ENCODE measurements at places on chromosomes 6 and 20. TPM values are rescaled to one million over a fixed set of nuclear protein-coding genes. Genes with fewer than 3 reads are reported as not detected.

Gene FAM209B
- not detected for total RNA-seq

DNA sequence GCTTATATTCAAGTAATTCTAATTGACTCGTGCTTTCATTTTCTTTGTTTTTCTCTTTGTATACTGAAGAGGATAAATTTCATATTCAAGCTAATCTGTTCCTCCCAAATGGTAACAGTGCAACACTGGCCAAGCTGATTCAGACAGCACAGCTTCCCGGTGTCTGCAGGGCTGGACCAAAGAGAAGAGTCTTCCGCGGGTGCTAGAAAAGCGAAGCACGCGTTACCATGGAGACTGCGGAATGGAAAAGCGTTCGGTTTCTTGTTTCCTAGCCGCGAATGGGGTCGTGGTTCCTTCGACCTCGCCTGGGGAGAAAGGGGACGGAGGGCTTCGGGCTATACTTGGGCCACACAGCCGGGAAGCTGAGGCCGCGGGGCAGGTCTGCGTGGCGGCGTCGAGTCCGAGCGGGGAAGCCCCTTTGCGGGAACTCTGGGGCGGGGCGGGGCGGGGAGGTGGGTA lies 6.2 kb upstream of the ZNF311 start:
- peak; percentile 48 for DNase-seq

DNA sequence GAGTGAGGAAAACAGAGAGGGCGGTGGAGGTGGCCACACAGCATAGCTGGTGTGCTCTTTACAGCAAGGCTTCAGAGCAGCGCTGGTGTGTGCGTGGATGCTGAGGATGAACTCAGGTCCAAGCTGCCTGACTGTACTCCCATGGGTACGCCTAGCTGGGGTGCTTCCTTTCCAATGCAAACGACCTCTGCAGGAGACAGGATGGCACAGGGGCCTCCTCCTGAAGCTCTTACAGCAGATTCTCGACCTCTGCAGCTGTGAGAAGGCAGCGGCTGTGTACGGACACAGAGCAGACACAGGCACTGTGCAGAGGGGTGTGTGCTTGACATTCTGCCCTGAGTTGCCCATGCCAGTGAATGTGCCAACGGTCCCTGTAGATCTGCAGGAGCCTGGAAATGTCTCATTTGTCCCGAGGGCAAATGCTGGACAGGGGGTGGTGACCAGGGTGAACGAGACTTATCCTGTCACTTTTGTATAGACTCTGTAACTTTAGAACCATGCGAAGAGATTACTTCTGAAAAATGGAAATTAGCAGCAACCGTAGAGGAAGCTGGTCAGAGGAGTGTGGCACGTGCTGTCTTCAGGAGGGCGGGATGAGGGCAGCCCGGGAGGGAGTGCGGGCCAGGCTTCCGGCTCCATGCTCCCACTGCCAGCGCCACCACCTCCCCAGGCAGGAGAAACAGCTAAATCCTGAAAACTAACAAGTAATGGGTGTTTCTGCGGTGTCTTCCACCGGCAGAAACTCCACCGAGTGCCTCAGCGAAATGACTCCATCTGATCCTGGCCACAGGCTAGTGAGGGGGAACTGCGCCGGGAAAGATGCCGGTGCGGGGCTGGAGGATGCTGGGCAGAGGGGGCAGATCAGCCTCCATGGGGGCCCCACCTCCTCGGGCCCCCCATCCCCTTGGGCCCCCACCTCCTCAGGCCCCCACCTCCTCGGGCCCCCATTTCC lies 120.9 kb upstream of the RPS6KA2 start:
- no peak for DNase-seq

- no peak for DNase-seq
Observed at GRCh38 chr6:73139681-73140383, 85.5 kb downstream of the KHDC1L start.

- DNase-seq, result no peak
Observed at GRCh38 chr20:62603021-62603906, 39.0 kb upstream of the SLCO4A1 start.

Gene TMEM217
- total RNA-seq, result 0.99 TPM

- peak; percentile 53 for DNase-seq
Observed at GRCh38 chr20:366041-366718, 14.4 kb upstream of the TRIB3 start.

DNA sequence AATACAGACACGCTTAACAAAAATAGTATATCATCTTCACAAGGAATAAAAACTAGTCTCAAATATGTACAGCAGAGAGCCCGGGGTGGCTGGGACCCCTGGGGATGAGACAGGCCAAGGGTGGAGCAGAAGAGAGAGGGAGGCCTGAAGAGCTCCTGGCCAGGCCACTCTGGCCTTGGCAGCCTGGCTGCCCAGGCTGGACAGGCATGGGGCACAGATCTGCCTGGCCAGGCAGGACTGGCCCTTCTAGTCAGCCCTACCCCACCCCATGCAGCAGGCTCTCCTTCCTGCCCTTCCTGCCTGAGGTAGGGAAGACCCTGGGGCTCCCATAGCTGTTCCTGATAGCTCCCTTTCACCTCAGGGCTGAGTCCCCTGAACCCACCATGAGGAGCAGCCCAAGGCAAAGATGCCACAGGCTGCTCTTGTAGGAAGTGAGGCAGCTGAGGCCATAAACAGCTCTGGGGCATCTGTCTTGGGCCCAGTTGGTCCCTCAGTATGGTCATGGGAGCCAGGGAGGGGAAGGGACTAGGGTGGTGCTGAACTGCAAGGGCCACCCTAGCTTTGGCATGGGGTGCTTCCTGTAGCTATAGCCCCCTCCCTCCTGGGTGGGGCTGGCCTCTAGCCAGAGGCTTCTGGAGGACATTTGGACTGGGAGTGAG lies 27.1 kb downstream of the COX4I2 start:
- no peak for DNase-seq

Gene FAM83C
- not detected for total RNA-seq

- DNase-seq, result no peak
Observed at GRCh38 chr6:124772733-124773319, 189.4 kb upstream of the RNF217 start.

DNA sequence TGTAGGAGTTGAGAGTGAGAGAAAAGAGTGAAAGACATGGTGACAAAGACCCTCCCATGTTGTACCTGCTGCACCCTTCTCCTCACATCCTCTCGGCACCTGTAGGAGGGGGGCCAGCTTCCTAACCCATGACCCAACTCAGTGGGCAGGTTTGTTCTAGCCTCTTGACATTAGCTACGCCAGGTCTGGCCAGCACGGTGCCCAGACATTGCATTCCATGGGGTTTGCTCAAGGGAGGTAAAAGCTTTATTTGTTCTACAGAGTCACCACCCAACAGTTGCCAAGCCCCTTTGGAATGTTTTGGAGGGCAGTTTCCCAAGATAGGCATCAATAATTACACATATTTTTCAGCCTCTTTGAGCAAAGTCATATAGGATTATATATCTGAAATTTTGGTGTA lies 22.7 kb upstream of the TGM6 start:
- DNase-seq, result no peak

DNA sequence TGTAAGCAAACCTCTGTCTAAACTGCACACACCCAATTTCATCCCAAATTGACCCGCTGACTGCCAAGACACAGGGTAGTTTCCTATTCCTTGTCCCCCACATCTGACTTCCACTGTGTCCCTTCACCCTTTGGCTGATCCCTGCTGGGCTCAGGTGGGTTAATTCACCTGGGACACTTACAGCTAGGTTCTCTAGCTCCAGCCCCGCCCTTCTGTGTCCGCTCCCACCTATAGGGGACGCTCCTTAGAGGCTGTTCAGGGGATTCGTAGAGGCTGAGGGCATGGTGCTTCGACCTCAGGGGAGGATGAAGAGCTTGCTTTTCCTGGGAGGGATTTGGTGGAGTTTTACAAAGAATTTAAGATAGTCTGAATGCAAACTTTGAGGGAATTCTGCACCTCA lies 4.0 kb upstream of the CD93 start:
- DNase-seq, result no peak

DNA sequence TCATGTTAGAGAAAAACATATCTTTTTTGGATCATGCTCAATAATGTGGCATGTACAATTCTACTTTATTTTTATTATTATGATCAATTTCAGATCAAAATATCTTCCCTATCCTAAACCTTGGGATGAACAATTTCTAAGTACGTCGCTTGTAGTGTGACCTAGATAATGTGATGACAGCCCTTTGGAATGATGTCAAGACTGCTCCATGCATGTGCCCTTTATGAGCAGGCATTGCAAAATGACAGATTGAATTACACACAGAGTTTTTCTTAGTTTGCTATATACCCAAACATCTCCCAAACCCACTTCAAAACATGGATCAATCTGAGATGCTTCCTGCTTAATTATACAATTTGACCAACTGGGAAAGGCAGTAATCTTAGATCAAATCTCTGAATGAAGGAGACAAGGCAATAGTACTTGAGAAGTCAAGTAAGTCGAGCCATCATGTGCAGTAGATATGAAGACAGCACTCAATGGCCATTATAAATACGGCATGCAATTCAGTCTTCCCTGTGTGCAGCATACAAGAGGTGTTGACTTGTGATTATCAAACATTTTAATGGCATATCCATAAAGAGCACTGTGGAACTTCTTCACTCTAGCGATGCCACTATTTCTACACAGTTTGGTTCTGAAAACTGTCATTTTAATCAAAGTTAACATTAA lies 294.8 kb downstream of the RNF144B start:
- no peak for DNase-seq

- DNase-seq, result peak; percentile 69
Observed at GRCh38 chr6:106804346-106805335, 169.9 kb downstream of the CD24 start.

Gene MAP3K4
- total RNA-seq, result 71.7 TPM

DNA sequence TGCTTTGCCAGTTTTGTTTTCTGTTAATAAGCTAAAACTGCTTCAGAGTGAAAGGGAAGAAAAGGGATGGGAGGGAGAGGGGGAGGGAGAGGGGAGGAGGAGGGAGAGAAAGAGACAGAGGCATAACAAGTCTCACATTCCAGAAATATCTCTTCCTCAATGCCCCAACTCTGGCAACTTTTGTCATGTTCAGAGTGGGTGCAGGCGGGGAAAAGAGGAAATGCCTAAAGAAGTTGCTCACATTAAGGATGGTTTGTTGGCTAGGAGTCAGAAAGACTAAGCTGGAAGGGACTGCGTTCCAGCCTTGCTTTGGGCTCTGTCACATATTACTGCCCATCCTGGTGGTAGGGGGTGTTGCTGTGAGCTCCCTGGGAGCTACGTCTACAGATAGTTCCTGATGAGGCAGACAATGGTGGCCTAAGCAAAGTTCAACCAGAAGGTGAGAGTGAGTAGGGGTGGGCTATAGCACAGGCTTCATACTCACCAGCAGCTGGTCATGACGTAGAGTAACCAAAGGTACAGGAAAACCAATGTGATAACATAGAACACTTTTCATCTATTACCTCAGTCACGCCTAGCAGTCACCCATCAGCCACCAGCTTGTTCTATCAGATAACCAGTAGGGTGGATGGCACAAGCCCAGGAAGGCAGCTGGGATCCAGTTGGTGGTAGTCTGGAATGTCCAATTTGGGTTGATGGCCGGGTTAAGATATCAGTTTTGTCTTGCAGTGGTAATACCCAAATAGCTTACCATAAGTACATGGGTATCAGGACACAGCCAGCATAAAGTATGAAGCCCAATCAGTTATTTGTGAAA lies 2.1 kb downstream of the TSPYL4 start:
- no peak for DNase-seq

DNA sequence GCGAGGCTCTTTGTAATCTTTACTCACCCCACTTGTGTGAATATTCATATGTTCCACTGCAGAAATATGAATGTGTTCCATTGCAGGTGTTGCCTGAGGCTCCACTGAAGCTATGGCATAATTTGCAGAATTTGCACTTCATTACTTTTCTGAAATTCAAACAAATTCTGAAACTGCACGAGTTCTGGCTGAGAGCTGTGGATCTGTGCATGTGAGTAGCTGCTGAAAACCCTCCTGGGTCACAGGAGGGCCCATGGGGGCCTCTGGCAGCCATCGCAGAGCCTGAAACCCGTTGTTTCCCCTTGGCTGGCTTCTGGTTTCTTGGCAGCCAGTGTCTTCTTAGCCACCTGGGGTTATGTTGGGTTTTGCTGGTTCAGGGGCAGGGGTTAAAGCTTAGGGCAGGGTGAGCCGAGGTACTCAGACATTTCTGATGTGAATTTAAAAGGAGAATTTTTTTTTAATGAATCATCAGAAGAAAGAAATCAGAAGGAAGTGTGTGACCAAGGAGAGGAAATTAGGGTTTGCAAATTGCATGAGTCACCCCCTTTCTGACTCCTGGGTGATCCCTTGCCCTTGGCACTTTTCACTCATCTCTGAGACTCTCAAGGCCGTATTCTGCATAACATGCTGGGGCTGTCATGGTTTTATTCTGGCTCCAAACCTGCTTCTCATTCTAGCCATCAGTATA lies 40.6 kb downstream of the TOX2 start:
- DNase-seq, result peak; percentile 55

Gene MBOAT1
- 47.8 TPM for total RNA-seq

DNA sequence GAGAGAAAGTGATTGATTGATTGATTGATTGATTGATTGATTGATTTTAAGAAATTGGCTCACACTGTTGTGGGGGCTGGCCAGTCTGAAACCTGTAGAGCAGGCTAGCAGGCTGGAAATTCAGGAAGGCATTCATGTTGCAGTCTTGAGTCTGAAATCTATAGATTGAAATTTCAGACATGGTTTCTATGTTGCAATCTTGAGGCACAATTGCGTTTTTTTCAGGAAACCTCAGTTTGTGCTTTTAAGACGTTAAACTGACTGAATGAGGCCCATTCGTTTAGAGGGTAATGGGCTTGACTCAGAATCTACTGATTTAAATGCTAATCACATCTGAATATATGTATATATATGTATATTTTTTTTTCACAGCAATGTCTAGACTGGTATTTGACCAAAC lies 106.3 kb downstream of the STXBP5 start:
- no peak for DNase-seq

DNA sequence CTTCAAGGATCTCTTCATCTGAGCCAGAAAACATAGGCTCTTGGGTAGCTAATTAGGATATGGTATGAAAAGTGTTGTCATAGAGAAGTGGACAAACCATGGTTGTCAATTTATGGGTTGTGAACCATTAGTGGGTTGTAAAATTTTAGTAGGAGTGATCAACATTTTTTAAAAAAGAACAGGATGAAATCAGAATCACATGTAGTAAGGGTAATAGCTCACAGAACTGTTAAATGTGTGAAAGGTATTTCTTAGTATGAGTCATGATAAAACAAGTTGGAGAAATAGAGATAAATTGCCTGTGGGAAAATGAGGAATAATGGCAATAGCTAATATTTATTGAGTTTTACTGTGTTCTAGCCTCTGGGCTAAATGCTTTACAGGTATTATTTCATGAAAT lies 113.4 kb downstream of the MAP3K4 start:
- no peak for DNase-seq

Gene HSPA1A
- 1,263 TPM for total RNA-seq

Gene TNNC2
- total RNA-seq, result not detected

DNA sequence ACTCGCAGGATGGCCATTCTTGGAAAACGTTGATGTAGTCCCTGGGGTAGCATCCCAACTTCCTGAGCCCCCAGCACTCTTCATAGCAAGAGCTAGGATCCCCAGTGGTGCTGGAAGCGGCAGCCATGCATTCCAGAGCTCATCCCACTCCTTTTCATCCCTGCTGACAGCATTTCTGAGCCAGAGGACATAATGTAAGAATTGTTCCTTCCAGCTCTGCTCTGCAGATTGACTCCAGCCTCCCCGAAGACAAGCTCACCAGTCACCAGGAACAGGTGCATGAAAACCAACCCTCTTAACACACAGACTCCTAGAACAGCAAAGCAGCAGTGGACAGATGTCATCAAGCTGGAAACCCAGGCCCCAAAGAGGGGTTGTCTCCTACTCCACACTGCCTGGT lies 3.8 kb downstream of the SLC13A3 start:
- no peak for DNase-seq

Data from Calu3 (cell line).